D721Med (cell line): ENCODE measurements at places on chromosomes 6 and 20.

DNA sequence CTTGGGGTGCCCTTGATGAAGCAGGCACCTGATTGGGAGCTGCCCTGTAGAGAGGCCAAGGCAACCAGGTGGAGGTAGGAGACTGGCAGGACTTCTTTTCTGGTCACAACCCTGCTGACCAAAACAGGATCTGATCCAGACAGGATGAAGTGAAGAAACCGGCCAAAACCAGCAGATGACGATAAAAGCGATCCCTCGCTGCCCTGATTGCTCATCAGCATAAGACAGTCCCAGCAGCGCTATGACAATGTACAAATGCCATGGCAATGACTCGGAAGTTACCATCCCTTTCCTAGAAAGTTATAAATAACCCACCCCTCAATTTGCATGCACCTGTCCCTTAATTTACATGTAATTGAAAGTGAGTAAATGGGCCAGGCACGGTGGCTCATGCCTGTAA lies 88.4 kb upstream of the PDE10A start:
- DNase-seq, result no peak

DNA sequence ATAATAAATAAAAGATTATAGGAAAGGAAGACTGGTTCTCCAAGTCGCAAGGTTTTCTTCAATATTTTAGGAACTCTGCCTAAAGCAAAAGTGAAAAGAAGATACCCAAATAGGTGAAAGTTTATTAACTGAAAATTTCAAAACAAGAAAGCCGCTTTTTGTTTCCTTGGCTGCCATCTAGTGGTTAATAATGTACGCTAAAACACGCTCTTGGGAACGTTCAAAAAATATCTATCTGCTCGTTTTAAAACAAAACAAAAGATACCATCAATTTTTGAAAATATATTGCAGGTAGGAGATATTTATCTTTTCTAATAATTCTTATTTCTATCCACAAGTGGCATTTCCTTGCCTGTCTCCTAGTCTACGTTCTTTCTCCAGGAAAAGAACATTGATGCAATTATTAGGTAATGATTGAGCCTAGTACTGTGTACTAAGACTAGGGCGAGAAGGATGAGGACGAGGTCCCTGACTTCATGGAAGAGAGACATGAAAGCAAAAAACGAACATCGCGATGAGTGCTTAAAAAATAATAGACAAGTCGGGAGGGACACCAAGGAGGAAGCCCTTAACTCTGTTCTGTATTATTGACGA lies 97.2 kb downstream of the SPTLC3 start:
- DNase-seq, result no peak

GRCh38 chr6:37799263-37799644 lies 20.3 kb upstream of the ZFAND3 start:
- no peak for DNase-seq

- DNase-seq, result no peak
Observed at GRCh38 chr20:58310291-58310782, 822 bp downstream of the RAB22A start.

GRCh38 chr6:101716810-101717209 lies 323.3 kb downstream of the GRIK2 start:
- no peak for DNase-seq
